ENCODE measurements at places on chromosomes 5 and 9.
A peak's percentile ranks its signal among the peaks of the same experiment; 100 is the strongest.

- DNase-seq = no peak
These were observed 377.3 kb downstream of the KIAA0825 start for GRCh38 chr5:94240993-94241651.

GRCh38 chr9:134320126-134320867 lies 6.0 kb upstream of the RXRA start:
- DNase-seq = no peak

DNA sequence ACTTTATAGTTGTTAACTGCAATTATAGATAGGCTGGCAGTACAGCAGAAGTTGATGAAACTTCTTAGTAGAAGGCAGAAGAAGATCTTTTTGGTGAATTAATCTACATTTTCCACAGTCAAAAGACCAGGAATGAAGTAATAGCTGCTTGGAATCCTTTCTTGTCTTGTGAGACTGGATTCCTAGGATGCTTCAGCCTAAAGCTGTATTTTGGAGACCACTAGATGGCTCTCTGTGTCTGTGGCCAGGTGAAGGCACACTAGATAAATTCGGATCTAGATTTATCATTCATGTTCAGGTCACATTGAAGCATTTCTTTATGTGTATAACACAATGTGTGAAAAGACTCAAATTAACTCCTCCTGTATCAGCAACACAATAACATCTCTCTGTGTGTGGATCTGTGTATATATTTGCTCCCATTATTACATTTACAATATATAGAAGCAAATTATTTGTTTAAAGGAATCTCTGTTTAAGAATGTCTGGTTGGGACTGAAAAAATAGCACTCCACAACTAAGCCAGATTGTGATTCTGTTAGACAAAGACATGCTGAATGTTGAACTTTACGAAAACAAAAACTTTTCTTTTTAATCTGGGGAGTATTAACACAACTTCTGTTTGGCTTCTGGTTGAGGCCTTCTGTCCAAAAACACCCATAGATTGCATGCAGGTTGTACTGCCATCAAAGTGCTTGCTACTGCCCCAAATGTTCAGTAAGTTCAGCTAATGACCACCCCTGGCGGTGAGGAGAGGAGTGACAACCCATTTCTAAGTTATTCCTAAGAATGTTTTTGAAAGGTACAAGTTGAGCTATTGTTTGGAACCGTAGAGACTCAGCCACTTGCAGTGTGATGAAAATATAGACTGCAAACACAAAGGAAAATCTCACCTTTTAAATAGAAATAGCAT lies 10.6 kb downstream of the GRIN3A start:
- DNase-seq = peak; percentile 17

DNA sequence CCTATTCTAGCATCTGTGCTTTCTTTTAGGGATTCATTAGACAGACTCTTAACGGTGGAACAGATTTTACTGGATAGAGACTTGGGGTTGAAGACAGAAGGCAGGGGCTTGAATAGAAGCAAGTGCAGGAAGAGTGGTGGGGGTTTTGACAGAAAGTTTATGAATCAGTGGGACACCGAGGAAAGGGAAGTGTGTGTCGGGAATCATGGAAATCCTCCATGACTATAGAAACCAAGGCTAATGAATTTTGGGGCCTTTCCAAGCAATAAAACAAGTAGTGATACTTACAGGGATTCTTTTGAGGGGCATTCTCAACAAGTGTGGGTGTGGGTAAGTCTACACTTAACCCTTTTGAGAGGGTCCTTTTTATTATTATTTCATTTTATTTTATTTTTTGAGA lies 12.8 kb downstream of the BASP1 start:
- DNase-seq = no peak

DNA sequence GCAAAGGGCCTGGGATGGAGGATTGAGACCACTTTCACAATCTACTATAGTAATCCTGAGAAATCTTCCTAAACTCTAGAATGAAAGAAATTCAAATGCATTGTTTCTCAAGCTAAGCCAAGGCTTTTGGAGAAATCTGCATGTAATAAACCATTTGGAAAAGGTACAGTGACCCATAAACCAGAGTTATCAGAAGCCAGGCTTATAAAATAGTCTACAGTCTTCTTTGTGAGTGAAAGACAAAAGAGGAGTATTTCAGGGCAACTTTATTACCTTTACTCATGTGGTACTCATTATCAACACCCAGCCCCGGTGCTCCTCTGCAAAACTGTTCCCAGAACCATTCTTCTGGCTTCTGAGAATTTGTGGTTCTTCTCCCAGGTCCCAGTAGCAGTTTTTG lies 87.0 kb downstream of the GALNT10 start:
- DNase-seq = no peak

GRCh38 chr5:115284021-115284420 lies 12.4 kb downstream of the CCDC112 start:
- DNase-seq = no peak

- no peak for DNase-seq
These were observed 2.0 kb downstream of the IL31RA start for GRCh38 chr5:55853041-55853670.

- no peak for DNase-seq
These were observed 12.5 kb downstream of the ABL1 start for GRCh38 chr9:130847306-130848217.

DNA sequence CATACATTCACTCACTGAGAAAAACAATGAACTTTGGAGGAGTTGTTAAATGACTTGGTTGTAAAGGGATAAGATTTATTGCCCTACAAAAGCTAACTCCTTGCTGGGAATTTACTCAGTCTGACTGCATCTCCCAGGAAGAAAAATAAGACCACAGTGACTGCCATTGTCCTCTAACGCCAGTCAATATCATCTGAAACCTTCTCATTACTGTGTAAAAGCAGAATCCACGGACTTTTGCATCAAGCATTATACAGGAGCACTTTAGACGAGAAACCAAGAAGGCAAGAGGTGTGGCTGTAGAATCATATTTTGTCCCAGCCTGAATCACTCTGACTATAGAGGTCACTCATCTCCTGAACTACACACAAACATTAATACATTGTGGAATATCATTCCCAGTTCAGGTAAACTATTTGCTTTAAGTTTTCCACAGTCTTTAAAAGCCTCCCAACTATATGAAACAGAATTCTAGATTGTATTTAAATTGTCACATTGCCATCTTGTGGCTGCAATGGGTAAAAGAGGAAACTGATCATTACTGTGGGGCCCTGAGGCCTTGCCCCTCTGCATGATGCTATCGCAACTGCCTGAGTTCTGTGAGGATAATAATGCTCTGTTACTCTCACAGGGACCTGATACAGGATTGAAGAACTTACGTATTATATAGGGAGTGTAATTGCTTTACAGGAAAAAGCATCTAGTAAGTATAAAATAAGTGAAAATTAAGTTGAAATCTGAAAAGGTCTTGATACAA lies 142.9 kb downstream of the SLCO4C1 start:
- no peak for DNase-seq

- peak; percentile 17 for DNase-seq
These were observed 38.4 kb upstream of the PLEKHG4B start for GRCh38 chr5:53381-54174.

DNA sequence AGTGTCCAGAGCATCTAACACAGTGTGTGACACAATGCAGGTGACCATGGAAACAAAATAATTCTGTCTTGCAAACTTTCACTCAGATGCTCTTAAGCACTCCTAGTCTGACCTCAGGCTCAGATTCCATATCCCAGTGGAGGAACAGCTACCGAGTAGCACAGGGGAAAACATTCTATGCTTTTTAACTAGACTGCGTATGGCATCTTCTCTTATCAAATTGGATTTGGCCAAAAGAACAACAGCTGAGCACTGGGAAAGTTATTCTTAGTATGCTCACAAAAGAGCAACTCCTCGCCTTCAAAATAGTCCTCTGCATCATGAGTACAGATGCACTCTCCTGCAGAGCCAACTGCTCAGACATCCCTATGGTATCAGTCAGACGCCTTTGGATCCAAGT lies 528.2 kb upstream of the DAP start:
- DNase-seq = no peak

DNA sequence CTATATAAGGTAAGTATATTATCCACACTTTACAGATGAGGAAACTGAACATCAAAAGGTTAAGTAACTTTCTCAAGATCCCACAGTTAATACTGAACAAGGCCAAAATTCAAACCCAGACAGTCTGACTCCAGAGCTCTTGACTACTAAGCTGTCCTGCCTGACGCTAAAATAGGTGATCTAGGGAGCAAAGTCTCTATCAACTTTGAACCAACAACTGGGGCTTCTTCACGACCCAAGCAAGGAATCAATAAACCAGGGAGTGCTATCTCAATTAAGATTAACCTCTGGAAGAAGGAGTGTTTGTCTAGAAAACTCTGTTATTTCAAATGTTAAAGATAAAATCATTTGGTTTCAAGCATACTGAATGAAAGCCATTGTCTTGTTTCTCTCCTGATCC lies 64.4 kb downstream of the MRPS27 start:
- DNase-seq = no peak

GRCh38 chr5:84059672-84060071 lies 325.0 kb downstream of the EDIL3 start:
- DNase-seq = no peak

DNA sequence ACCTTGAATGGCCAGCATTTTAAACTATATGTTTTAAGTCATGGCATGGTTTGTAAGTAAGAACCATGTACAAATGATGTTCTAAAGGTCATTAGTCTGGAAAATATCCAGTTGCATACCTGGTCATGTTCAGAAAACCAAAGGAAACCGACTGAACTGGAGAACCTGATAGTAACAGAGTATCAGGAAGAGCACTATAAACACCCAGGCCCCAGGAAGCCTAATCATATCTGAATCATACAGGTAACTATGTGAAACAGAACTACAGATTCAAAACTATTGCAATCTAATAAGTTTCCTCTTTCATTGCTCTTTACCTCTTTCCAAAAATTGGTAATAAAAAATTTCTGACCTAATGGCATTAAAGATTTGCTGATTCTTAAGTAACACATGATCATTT lies 500.3 kb downstream of the ARHGEF28 start:
- DNase-seq = no peak

- no peak for DNase-seq
These were observed 1092.5 kb upstream of the SEMA6A start for GRCh38 chr5:117667105-117667504.

- DNase-seq = no peak
These were observed 16.7 kb downstream of the EXD3 start for GRCh38 chr9:137406085-137406760.
